ENCODE measurements at places on chromosomes 7 and 10.

DNA sequence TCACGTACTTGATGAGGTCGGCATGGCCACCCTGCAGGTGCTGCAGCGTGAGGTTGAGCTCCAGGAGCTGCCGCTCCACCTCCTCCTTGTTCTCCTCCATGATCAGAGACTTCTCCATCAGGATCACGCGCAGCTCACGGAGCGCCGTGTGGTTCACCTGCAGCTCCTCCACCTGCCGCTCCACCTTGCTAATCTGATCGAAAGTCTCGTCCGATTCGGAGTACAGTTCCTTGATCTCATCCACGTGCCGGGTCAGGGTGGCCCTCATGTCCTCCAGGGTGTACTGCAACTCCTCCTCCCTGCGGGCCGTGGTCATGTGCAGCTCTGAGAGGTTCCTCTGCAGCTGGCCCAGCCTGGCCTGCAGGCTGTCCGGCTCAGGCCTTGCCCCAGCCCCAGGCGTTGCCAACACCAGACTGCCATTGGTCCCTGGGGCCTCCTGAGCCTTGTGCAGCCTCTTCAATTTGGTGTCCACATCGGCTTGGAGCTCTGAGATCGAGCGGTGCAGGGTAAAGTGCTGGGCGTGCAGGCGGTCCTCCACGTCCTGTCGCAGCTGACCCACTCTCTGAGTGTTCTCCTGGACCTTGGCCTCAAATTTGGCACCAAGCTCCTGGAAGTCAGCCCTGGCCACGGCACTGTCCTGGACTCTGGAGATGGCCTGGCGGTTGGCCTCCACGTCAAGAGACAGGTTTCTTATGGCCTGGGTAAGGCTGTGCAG lies 13.9 kb downstream of the MMRN2 start:
- no peak for DNase-seq

- peak; percentile 32 for DNase-seq
These were observed 71.9 kb downstream of the WIPF3 start for GRCh38 chr7:29878081-29878688.

DNA sequence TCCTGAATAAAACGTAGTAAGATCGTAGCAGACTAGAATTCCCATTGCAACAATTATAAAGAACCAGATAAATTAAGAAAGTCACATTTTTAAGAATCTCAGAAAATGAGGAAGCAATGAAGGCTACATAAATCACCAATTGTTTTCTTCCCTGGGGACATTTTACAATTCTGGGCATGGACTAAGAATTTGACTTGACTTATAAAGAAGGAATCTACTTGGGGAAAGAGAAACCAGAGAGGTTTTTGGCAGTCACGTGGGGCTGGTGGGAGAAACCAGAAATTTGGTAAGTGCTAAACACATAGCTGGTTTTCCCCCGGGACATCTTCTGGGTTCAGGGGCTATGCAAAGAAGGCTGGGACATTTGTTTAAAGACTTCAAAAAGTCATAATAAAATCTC lies 109.8 kb upstream of the IL6 start:
- DNase-seq = no peak

- DNase-seq = no peak
These were observed 22.1 kb upstream of the SYPL1 start for GRCh38 chr7:106134241-106134640.

DNA sequence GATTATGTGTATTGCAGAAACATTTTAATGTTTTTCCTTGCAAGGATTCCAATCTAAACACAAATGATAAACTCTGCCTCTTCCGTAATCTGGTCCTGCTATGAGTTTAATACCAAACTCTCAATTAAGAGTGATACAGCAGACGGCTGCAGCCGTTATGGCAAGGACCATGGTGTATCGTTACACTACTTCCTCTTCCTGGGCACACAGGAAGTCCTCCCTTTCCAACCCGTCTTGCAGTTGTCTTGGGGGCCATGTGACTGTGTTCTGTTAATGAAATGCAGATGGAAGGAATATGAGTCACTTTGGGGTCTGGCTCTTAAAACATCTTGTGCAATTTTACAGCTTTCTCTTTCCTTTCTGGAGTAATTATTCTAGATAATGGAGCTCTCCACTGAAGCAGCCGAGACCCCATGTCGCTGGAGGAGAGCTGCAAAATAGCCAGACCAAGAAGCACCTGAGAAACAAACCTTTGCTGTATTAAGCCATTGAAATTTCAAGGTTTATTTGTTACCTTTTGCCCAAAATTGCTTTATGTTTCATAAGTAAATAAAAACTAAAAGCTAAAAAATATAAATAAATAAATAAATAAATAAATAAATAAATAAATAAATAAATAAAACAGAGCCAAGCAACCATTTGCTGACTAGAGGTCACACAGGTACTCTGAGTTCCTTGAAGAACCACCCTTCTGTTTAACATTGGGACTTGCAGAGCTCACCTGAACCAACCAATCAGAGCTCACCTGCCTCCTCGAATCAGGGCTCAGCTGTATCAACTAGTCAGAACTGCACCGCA lies 74.7 kb downstream of the FRMPD2 start:
- DNase-seq = peak; percentile 83

DNA sequence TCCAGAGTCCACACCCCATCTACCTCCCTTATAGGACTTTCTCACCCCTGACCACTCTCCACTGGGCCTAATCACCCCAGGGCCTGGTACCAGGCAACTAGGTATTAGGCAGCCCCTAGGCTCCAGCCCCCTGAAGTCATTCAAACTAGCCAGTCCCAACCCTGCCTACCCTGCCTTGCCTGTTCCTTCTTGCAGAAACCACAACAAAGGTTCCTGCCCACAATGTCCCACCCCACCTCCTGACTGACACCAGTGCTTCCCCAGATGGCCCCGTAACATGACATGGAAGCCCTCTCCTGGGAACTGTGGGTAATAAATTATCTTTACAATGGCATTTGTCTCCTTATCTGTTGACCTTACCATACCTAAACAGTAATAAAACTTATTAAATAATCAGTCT lies 100.6 kb upstream of the PDE1C start:
- DNase-seq = no peak

- DNase-seq = no peak
These were observed 98.7 kb downstream of the NPSR1 start for GRCh38 chr7:34756691-34757090.

DNA sequence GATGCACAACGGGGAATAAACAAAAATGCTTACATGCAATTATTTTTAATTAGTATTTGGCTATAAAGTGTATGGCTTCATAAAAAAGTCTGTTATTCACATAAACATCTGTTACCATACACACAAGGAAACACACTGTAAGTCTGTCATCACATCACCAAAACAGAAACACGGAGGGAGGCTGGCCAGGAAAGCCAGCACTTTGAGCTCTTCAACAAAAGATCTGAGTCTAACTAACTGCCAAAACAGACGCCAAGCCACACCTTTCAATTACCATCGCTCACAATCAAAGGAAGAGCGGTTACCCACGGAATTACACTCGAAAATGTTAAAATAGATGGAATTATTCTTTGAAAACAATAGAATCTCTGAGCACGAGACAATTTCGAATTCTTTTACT lies 49.2 kb upstream of the MGMT start:
- no peak for DNase-seq

DNA sequence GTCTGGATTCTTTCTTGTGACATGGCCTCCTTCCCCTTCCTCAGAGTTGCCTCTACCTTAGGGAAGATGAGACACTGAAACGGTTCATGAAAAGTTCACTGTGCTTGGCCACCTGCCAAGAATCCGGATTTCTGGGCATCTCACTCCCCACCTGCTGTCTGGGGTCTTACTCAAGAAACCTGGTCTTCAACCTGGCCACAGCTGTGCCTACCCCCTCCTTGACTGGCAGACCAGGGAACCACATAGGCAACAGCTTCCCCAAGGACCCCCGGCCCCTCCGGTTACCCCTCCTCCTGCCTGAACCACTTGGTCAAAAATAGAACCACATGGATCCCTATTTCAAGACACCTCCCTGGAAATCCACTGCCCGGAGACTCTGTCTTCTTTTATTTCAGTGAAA lies 58.7 kb upstream of the NANOS1 start:
- DNase-seq = no peak

DNA sequence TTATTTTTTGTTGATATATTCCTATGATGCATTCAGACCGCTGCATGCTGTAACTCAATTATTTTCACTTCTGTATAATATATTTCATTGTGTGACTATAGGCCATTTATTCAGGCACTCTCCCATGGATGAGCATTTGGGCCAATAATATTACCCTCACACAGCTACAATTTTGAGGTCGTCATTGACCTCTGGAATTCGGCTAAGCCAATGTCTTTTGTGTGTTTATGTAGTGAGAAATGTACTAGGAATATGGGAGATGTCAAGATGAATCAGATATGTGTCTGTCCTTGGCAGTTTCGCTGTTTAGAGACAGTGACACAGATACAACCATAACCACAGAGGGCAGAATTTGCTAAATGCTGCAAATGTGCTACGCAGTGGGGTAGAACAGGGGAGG lies 474.2 kb downstream of the ADRA2A start:
- DNase-seq = peak; percentile 8

GRCh38 chr10:116694243-116694926 lies 48.0 kb downstream of the HSPA12A start:
- no peak for DNase-seq

- DNase-seq = no peak
These were observed 5.7 kb upstream of the DYNC1I1 start for GRCh38 chr7:95766657-95767056.

DNA sequence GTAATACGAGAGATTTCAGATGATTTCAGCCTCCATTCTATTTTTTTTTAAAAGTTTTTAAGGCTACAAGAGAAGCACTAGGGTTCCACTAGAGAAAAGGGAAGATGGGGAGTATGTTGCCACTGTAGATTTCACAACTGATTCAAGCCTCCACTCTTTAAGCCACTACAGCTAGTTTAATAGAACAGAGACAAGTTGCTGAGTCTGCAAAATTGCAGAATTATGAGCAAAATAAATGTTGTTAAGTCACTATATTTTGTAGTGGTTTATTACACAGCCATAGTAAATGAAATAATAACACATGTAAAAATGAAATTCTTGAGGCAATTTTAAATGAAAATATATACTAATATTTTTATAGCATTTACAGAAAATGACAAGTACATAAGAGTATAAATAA lies 96.0 kb upstream of the POT1 start:
- no peak for DNase-seq

DNA sequence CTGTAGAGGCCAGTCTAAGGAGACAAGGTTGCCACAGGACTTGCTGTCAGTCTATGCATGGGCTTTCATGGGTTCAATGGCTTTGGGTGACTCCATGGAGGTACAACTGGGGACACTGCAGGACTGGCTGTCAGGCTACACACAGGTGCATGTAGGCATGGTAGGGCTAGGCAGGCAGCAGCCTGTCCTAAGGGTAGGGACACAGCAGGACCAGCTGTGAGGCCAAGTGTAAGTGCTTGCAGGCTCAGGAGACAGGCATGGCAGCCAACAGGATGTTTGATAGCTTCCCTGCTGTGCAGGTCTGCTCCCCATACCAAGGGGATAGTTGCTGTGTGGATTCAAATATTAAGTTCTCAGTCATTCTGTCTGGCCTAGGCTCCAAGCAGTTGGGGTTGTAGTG lies 181.0 kb upstream of the NPY start:
- DNase-seq = no peak

DNA sequence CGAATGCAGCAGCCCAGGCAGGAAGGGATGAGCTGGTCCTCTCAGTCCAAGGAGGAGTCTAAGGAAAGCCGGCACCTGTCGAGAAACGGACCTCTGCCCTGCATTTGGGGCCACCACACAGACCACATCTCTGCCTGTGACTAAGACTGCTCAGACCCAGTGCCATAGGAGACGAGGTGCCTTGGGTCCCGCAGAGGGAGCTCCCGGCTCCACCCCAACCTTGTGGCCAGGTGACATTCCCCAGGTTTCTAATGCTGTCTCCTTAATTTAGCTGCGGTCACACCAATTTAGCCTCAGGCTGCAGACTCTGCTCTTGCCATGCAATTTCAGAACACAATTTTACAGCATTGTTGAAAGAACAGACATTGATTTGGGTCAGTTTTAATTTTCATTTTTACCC lies 22.8 kb upstream of the CRHR2 start:
- no peak for DNase-seq

GRCh38 chr10:30207485-30208052 lies 141.5 kb downstream of the MTPAP start:
- no peak for DNase-seq

GRCh38 chr7:23472046-23472445 lies 1.8 kb upstream of the IGF2BP3 start:
- DNase-seq = no peak

- no peak for DNase-seq
These were observed 87.4 kb downstream of the FAM107B start for GRCh38 chr10:14687340-14687739.

- DNase-seq = no peak
These were observed 50.1 kb downstream of the VWC2 start for GRCh38 chr7:49823566-49823965.

- DNase-seq = no peak
These were observed 231.6 kb upstream of the FOXK1 start for GRCh38 chr7:4450483-4450882.

- no peak for DNase-seq
These were observed 612.9 kb downstream of the DNAJB6 start for GRCh38 chr7:157949711-157950110.

- DNase-seq = no peak
These were observed 54.4 kb downstream of the STK17A start for GRCh38 chr7:43637114-43637806.

DNA sequence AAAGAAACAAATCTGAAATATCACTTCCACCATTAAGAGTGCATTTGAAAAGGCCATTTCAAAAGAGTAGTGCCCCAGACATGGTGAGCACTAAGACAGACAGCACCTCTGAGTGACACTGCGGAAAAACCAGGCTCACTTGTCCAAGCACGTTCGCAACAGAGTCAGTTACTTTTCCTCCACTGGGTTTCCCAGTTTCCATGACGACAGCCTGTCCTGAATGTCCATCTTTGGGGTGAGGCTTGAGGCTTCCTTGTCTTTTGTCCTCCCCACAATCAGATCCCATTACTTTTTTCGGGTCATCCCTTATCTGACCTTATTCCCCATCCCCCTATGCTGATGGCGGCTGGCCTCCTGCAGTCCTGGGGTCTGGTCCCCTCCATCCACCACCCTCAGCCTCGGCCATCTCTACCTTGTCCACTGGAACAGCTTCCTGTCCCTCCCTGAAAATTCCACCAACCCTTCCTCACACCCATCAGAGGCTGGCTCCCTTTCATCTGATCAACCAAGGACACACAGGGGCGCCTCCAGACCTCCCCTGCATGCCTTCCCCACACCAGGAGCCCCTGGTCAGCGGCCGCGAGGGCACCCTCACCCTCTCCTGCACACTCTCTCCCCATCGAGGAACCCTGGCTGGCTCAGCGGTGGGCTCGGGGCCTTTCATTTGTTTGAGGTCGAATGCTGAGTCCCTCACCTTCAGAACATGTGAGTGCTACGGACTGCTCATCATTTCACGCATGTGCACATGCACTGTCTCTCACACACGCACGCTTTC lies 363.6 kb downstream of the DNAJB6 start:
- no peak for DNase-seq
